CD4-positive, CD25-positive, alpha-beta regulatory T cell (primary cell): ENCODE measurements at places on chromosomes 13 and 19. TPM values are rescaled to one million over a fixed set of nuclear protein-coding genes. Genes with fewer than 3 reads are reported as not detected.

The ANKRD24 gene
- 1.5 TPM for total RNA-seq

DNA sequence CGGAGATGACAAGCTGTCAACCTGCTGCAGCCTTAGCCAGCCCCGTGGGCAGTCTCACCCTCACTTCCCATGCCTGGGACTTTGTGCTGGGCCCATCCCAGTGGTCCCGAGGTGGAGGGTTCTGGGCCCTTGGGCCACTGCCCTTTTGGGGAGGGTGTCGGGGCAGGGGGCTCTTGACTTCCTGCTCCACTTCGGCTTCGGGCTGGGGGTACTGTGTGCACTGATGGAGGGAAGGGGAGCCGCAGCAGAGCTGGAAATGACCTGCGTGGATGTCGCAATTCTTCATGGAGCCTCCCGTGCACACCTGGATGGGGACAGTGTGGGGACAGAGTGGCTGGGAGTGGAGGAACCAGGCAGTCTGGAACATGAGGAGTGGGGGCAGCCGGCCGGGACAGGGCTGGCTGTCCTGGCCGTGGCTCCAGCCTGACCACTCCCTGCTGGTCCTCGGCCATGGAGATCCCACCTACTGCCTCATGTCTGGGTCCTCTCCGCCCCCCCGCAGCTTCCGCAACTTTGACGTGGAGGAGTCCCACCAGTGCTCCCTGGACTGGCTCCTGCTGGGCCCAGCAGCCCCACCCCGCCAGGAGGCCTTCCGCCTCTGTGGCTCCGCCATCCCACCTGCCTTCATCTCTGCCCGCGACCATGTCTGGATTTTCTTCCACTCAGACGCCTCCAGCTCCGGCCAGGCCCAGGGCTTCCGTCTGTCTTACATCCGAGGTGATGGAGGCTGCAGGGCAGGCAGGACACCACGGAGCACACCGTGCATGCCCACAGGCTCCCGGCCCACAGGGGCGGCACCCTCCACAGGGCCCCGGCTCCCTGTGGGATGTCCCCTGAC, 10.2 kb downstream of the LRP3 start:
- no peak for DNase-seq

The TTC9B gene
- total RNA-seq, result not detected

The CCDC122 gene
- 1.5 TPM for total RNA-seq

DNA sequence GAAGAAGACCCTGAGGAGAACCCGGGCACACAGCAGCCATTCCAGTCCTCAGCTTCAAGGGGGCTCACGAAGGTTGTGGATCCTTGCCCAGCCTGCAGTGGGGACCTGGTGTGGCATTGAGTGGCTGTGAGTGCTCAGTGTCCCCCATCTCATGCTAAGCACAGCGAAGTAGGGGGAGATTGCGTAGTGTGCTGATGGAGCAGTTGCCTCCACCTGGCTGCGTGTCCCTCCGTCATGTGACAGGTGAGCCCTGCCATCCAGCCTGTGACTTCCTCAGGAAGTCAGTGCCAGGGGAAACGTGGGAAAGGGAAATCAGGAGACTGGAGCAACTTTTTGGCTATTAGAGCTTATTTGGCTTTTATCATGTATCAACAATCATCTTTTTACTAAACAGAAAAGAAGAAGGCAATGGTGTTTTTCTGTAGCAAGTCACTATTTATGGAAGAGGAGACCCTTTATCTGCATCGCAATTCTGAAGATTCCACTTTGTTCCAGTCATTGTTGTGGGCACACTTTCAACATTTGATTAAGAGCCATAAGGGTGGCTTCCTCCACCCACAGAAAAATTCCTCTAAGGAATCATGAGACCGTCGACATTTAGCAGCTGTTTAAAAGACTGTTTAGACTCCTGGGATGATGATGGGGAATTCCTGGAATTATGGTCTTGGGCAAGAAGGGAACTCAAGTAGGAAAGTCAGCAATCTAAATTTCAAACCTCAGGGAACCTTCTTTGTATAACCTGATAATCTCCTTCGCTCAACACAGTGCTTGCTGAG, 126.8 kb upstream of the SPATA13 start:
- no peak for DNase-seq

The KLF5 gene
- total RNA-seq, result 3.5 TPM

GRCh38 chr13:112859817-112860190, 109.2 kb upstream of the MCF2L start:
- DNase-seq, result no peak

DNA sequence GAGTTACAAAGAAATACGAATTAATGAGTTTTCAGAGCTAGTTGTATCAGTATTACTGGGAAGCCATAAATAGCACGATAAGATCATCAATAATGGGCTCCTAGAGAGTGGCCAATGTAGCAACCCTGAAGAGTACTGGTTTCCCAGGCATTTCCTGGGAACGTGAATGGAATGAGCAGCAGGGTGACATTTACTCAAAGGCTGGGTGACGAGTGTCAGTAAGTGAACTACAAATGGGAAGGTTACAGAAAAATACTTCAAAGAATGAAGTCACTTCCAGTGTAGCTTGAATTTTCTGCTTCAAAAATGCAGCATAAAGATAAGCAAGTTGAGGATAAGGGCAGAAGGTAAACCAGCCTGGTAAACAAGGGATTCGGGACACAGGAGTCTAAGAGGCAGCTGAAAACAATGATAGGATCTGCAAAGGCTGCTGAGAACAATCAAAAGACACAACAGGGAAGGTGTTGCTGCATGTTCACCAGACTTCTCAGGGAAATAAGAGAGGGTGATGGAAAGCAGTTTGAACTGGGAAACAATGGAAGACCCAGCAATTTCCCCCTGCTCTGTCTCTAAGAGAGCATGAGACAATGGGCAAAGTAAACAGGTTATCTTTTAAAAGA, 48.6 kb upstream of the POSTN start:
- no peak for DNase-seq

DNA sequence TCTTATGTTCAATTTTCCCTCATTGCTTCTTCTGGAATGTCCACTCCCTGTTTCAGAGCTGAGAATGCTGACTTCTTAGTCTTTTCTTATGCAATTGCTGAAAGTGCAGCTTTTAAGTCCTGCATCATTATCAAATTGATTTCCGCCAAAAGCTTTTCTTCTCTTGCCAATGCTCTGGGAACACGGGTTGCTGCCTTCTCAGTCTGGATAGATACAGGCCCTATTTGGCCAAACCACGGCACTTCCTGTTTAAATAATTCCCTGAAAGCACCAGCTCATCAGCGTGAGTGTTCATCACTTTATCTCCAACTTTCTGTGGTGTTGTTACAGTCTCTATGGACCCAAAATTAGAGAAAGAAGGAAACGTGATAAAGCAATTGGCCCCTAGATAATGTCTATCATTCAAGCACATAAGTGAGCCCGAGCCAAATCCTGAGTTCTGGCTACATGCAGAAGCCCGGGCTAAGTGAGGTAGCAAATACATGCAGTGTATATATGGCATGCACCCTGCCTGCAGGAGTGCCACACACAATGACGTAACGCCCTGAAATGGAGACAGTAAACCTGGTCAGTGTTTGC, 85.7 kb downstream of the CYSLTR2 start:
- no peak for DNase-seq

The NR2F6 gene
- total RNA-seq, result 0.52 TPM

The C5AR1 gene
- 0.91 TPM for total RNA-seq

DNA sequence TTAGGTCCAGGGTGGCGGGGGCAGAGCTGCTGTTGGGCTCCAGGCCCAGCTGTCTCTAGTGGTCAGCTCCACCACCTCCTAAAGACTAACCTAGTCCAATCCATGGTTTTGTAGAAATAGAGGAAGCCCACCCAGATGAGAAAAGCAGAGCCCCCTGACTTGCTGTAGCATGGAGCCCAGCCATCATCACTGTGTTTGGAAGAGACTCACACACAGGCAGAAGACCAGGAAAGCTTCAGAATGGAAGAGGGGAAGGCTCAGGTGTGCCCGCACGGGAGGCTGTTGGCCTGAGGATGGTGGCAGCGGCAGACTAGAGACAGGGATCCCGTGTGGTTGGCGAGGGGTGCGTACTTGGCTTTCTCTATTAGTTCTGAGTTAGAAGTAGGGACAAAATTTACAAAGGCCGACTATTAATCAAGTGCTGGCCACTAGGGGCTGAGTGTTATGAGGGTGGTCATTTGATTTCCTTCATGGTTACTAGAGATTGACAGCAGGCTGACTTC, 193.2 kb upstream of the SOX1 start:
- no peak for DNase-seq

- no peak for DNase-seq
Measured at GRCh38 chr19:15721268-15721667, 6.6 kb upstream of the OR10H2 start.

DNA sequence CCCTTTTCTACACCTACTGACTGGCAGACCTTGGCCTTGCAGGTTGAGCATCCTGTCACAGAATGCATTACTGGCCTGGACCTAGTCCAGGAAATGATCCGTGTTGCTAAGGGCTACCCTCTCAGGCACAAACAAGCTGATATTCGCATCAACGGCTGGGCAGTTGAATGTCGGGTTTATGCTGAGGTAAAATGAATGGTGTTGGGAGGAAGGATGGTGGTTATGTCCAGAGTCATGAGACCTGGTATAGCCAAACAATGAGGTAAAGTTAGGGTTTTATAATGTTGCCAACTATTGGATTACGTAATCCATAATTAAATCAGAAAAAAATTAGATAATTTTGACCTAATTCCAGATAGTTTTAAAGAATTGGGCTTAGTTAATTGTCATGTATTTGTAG, 212.5 kb downstream of the PCCA start:
- no peak for DNase-seq

The URAD gene
- not detected for total RNA-seq

The SYNGR4 gene
- total RNA-seq, result not detected

DNA sequence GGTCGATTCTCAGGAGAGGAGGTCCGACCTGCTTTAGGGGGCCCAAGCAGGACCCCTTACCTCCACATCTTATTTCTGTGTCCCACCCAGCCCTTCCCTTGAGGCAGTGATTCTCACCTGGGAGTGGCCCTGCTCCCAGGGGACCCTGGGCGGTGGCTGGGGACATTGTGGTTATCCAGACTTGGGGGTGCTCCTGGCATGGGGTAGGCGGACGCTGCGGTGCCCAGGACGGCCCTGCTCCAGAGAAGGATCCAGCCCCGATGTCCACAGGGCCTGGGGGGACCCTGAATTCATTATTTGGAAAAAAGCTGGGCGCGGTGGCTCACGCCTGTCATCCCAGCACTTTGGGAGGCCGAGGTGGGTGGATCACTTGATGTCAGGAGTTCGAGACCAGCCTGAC, 84.4 kb downstream of the GADD45B start:
- DNase-seq, result no peak
